ENCODE measurements at places on chromosomes 3 and 15.

GRCh38 chr15:73677146-73677607, 7.0 kb upstream of the CD276 start:
- DNase-seq = peak; percentile 49

GRCh38 chr3:123410149-123410515, 38.8 kb downstream of the ADCY5 start:
- no peak for DNase-seq

DNA sequence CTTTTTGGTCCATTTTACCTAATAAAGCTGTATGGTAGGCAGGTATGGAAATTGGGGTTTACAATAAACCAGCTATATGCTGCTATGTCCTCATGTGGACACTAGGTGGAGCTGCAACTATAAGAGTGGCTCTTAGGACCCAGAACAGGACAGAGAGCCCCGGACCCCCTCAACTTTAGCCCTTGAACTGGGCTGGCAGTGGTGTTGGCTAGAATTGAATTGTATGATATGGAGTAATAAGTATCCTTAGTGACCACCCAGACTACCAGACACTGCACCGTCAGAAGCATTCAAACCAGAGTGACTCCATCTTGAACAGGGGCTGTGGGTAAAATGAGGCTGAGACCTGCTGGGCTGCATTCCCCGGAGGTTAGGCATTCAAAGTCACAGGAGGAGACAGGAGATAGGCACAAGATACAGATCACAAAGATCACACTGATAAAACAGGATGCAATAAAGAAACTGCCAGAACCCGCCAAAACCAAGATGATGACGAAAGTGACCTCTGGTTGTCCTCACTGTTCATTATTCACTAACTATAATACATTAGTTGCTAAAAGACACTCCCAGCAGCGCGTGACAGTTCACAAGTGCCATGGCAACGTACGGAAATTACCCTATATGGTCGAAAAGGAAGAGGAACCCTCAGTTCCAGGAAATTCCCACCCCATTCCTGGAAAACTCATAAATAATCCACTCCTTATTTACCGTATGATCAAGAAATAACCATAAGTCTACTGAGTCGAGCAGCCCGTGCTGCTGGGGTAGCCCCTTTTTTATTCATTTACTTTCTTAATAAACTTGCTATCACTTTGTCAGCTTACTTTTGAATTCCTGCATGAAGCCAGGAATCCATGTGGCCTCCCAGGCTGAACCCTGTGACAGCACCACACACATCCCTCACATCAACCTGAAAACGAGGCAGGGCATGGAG, 68.7 kb upstream of the BLM start:
- peak; percentile 85 for DNase-seq

GRCh38 chr3:189863031-189863430, 231.8 kb downstream of the TP63 start:
- DNase-seq = peak; percentile 12

DNA sequence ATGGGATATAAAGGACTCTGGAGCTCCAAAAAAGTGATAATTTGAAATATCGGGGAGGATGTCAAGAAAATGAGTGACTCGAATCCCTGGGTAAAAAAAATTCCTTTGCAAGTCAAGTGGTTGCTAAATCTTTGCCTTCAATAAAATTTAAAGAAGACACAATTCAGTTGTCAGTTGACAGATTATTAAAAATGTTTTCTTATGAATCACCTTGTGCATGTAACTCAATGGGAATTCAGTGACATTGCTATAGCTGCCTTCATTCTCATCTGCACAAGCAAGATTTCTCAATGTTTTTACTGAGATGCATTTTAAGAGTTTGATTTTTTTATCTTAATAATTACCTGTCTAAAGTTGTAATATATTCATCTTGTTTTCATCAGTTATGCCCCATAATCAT, 264.0 kb upstream of the IL12A start:
- DNase-seq = peak; percentile 64

- DNase-seq = peak; percentile 42
Measured at GRCh38 chr3:8775181-8775580, 5.8 kb upstream of the OXTR start.

DNA sequence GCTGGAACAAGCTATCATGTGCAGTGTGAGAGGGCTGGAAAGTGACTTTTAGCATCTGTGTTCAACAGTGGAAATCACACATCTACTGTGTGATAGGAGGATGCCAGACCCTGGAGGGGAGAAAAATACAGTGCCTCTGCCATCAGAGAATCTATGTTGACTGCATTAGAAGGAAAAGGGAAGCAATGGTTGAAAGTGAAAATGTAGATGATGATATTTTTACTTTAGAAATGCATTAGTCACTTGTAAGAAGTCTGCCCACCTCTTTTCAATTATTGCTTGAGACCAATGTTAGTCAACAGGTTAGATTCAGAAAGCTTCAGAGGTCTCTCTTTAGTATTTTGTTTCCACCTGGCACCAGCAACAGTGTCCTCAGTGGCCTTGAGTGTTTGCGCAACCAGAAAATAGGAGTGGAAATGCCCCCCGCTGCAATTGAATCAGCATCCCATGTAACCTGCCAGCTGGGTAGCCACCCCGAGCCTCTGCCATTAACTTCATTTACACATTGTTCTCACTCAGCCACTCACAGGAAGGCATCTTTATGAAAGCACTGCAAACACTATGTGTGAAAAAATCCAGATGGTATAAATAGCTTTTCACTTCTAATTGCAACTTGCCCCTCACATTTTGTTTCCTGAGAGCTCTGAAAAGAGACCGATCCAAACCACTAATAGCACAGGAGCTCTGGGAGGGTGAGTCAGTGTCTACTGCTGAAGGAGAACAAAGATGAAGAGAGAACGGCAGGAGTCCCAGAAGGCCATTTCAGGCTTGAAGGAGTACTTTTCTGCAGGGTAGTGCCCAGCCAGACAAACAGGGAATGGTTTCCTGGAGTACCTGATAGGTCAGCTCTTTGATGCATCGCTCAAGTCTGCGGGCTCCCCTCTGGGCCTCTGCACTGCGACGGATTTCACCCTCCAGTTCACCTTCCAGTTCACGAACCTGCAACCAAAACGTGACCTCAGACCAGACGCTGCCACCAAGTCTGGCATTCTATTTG, 92.1 kb downstream of the HHLA2 start:
- DNase-seq = peak; percentile 31

GRCh38 chr15:74782259-74783071, 585 bp downstream of the CSK start:
- DNase-seq = no peak

GRCh38 chr15:94119923-94120775, 111.2 kb upstream of the MCTP2 start:
- DNase-seq = peak; percentile 90

DNA sequence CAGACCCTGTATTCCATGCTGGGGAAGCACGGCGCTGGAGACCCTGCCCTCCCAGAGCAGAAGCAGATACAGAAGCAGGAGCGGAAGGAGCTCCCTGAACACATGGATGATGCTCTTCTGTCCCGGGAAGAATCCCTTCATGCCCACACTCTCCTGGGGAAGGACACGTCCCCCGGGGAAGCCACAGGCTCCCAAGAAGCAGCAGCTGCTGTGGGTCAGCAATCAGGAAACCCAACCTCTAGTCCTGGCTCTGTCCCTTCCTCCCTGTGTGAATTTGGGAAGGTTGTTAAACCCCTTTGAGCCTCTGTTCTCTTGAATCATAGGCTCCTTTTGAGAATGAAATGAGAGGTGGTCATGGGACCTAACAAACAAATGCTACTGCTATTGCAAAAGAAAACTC, 176.2 kb upstream of the TPM1 start:
- no peak for DNase-seq

- DNase-seq = no peak
Measured at GRCh38 chr3:50396502-50396901, 37.2 kb upstream of the TMEM115 start.

DNA sequence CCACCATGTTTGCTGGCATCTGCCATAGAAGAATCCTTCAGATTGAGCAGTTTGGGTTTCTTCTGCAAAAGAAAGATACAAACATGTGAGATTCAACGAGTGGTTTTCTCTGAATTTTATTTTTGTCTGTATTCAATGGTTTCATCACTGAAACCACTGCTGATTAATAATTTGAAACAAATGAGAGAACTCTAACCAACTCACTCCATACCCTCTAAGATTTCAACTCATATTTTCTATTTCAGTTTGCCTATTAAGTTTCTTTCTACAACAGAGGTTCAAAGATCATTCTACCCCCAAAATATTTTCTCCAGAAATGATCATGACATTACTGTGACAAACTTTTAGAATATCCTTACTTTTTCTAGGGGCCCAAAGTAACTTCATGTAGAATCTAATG, 38.7 kb upstream of the MAN2C1 start:
- DNase-seq = no peak

- no peak for DNase-seq
Measured at GRCh38 chr3:61892891-61893290, 331.5 kb downstream of the PTPRG start.

- no peak for DNase-seq
Measured at GRCh38 chr15:81118361-81118760, 15.7 kb upstream of the CFAP161 start.

- DNase-seq = no peak
Measured at GRCh38 chr15:97189162-97189780, 771.2 kb upstream of the ARRDC4 start.

DNA sequence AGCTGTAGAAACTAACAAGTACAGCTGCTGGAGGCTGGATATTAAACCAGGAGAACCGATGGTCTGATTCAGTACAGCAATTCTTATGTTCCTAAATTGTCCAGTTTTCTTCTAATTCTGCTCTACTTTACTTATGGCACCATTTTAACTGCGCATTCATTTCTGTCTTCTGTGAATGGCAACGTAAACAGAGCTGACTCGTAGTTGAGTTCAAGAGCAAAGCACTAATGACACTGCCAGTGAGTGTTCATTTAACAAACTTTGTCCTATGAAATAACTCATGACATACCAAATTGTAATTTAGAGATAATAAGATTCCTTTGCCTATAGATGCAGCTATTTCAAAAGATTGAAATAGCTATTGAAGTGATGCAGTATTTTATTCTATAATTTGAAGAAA, 48.7 kb downstream of the BCHE start:
- DNase-seq = no peak

DNA sequence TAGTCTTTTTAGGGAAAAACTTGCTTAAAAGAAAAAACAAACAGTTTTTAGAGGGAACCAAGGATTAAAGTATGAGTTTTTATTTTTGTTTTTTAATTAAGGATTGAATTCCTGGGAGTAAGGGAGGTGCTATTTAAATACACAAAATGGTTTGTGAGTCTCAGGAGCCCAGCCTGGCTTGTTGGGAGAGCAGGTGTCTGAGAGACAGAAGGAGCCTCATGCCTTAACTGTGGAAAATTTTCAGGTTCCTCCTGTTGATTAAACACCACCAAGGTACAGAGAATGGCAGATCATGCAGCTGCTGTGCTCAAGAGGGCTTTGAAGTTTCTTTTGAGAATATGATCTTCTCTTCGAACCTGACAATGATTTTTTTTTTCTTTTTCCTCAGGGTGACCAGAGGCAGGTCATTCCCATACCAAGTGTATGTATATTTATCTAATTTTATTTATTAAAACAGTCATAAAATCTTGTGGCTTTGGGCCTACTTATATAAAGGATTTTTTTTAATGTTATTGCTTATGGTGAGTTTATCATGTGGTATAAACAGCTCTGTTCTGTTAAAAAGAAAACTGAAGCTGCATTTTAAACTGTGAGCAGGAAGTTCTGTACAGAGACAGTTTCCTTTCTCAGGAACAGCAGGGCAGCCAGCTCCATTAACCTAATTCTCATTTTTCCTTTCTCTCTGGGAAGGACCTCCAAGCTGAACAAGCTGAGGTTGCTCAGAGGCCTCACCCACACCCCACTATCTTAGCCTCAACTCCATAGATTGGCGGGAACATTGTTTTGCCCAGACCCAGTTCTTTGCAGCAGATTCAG, 33.7 kb upstream of the VILL start:
- no peak for DNase-seq

- no peak for DNase-seq
Measured at GRCh38 chr3:193545304-193545703, 9.4 kb downstream of the ATP13A4 start.

DNA sequence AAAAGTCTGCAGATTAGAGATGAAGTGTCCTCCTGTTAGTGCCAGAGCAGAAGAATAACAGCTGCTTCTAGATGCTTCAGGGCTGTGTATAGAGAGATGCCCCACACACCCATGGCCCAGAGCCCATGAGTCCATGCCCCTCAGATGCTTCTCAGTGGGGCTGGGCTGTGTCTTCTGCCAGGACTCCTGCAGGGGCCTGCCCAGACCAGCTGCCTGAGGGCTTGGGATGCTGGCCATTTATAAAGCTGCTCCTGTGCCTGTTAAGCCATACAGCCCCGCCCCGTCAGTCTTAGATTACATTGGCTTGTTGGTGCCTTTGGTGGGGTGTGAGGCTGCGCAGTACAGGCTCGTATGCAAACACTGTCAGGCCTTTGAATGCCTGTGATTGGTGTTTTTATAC, 318.0 kb upstream of the CTDSPL start:
- no peak for DNase-seq

DNA sequence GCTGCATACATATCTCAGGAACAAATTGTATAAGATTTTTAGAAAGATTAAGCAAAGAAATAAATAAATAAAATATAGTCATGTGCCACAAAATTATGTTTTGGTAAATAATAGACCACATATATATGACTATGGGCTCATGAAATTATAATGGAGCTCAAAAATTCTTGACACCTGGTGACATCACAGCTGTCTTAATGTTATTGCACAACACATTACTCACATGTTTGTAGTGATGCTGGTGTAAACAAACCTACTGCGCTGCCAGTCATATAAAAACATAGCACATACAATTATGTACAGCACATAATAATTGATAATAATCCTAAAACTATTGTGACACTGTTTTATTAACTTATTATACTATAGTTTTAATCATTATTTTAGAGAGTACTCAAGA, 1159.1 kb downstream of the SI start:
- no peak for DNase-seq

DNA sequence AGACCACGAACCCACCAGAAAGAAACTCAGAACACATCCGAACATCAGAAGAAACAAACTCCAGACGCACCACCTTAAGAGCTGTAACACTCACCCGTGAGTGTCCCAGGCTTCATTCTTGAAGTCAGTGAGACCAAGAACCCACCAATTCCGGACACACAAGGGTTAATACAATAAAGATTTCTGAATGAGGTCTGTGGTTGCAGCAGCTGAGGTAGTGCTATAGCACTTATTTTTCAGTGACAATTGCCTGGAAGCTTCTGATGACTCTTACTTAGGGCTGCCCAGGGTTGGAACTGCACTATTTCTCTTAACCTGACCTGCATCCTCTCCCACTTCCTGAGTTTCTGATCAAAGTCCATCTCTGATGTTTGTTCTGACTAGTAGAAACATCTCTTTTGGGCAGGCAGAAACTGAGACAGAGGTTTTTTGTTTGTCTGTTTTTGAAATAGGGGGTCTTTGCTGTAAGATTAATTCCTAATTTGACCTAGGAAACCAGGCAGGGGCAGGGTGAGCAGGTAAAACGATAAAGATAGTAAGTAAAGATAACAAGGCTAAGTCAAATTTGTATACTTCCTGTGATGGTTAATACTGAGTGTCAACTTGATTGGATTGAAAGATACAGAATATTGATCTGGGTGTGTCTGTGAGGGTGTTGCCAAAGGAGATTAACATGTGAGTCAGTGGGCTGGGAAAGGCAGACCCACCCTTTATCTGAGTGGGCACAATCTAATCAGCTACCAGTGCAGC, 169.1 kb downstream of the GAP43 start:
- DNase-seq = peak; percentile 49

Measured in fibroblast of skin of right quadriceps (primary cell).